ENCODE measurements at places on chromosomes 5 and 9. TPM values are rescaled to one million over a fixed set of nuclear protein-coding genes. Genes with fewer than 3 reads are reported as not detected.
A peak's percentile ranks its signal among the peaks of the same experiment; 100 is the strongest.

GRCh38 chr9:137694962-137695875 is 76.4 kb downstream of the EHMT1 start:
- DNase-seq: peak; percentile 72

DNA sequence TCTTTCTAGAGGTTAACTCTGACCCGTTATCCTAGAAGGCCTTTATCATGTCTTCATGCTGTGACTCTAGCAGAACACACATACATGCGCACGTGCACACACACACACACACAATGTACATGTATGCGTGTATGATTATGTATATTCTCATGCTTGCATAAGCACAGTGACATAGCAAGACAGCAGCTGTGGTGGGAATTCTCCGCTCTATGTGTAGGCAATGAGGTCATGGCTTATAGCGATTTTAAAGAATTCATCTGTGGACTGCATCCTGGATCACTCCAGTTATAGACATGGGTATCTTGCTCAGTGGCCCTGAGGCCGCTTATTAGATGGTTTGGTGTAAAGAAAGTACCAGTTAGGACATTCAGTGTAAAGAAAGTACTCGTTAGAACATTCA is 106.2 kb downstream of the FBXL7 start:
- DNase-seq: peak; percentile 44

- DNase-seq: no peak
These were observed 259.5 kb downstream of the EBF1 start for GRCh38 chr5:158840193-158840592.

GRCh38 chr5:176748073-176748966 is 62.0 kb upstream of the UNC5A start:
- no peak for DNase-seq

DNA sequence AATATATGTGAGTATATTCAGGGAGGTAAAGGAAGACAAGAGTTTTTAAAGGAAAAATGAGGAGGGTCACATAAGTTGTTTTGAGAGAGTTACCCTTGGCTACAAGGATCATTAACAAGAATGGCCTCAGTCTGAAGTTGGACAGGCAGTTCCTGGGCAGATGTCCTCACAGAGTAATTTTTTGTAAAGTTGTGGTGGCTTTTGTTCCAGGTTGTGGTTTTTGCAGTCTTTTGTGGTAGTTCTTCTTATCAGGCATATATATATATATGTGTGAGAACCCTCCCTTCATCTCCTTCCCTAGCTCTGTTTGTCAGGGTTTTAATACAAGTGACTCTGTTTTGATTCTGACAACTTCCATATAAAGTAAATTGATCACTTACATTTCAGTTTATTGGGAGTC is 60.0 kb downstream of the CSNK1G3 start:
- no peak for DNase-seq

- no peak for DNase-seq
These were observed 219.9 kb downstream of the PRDM9 start for GRCh38 chr5:23727271-23727670.

DNA sequence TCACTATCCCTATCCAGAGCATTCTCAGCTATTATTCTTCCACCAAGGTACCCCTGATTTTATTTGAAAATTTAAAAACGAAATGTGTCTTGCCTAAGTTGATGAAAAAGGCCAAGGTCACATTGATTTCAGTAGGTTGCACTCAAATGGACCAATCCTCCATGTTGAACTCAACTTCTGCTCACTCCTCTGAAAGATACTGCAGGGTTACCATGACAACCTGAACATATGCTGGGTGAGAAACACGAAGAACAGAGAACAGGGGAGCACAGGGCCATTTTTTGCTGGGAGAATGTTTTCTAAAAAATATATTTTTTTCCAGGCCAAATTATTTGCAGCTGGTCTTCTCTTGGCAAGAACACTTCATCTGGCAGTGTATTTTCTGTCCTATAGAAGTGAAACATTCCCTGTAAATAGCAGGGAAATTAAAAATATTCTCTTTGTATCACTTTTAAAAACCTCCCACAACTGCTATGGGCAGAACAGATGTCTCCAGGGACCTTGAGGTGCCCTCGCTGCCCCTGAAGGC is 215.9 kb downstream of the NXNL2 start:
- no peak for DNase-seq

GRCh38 chr5:68141494-68141893 is 74.1 kb upstream of the PIK3R1 start:
- DNase-seq: peak; percentile 54

DNA sequence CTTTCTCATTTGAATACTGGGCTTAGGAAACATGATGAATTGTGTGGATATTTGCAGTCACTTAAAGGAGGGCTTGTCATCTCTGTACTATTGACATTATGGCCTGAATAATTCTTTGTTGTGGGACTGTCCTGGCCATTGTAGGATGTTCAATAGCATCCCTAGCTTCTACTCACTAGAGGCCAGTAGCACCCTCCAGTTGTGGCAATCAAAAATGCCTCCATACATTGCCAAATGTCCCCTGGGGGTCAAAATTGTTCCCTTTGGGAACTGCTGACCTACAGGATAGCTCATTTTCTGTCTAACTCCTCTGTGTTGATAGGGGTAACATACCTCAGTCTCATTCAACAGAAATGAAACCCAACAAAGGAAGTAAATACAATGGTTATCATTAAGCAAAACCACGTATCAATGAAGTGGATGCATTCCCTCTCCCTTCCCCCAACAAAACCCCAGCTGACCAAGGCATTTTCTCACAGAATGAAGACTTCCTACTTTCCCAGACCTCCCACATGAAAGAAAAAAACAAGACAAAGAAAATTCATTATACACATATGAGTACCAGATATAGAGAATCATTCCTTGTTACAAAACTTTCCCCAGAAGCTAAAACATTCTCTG is 18.1 kb downstream of the FYB1 start:
- no peak for DNase-seq

The TAF11L10 gene
- not detected for total RNA-seq

The NTRK2 gene
- under 0.01 TPM for total RNA-seq

The CARTPT gene
- total RNA-seq: not detected

The TMEM252 gene
- total RNA-seq: not detected

The RAB14 gene
- 24.4 TPM for total RNA-seq

All from lung microvascular endothelial cell (primary cell).